ENCODE measurements at places on chromosomes 5 and 9.

DNA sequence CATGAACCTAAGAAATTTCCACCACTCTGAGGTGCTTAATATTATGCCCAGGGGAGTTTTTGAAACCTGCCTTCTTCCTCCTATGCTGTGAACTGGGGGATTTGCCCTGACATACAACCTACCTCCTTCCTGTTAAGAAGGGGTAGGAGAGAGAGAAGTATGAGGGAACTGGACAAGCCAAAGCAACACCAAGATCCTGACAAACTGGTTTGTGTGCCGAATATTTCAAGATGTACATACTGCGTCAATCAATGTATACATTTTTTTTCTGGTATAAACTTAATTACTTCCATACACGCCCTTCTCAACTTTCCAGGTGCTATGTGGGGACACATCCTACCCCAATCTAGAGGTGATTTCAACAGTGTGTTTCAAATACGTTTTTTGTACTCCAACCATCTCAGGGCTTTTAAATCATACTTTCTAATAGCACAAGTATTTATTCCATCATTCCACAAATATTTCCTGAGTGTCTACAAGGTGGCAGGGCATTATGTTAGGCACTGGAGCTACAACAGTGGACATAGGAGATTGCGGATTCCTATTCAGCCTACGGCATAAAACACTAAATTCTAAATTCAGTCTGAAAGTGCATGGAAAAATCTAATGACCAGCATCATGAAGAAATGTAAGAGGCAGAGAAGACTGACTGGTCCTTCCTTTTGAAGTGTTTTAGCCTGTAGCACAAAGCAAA, 70.1 kb upstream of the IFNK start:
- no peak for DNase-seq

DNA sequence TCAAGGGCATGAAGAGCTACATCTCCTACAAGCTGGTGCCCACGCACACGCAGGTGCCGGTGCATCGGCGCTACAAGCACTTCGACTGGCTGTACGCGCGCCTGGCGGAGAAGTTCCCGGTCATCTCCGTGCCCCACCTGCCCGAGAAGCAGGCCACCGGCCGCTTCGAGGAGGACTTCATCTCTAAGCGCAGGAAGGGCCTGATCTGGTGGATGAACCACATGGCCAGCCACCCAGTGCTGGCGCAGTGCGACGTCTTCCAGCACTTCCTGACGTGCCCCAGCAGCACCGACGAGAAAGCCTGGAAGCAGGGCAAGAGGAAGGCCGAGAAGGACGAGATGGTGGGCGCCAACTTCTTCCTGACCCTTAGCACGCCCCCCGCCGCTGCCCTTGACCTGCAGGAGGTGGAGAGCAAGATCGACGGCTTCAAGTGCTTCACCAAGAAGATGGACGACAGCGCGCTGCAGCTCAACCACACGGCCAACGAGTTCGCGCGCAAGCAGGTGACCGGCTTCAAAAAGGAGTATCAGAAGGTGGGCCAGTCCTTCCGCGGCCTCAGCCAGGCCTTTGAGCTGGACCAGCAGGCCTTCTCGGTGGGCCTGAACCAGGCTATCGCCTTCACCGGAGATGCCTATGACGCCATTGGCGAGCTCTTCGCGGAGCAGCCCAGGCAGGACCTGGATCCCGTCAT, 1.4 kb downstream of the SNX18 start:
- DNase-seq: no peak

- DNase-seq: peak; percentile 62
These were observed 448 bp upstream of the GPRIN1 start for GRCh38 chr5:176610435-176610773.

- DNase-seq: no peak
These were observed 20.4 kb downstream of the PDE8B start for GRCh38 chr5:77230727-77231470.

- no peak for DNase-seq
These were observed 35.2 kb upstream of the PLEKHG4B start for GRCh38 chr5:56561-57290.

- DNase-seq: peak; percentile 79
These were observed at the start of gene VAV2 for GRCh38 chr9:133991964-133992779. Gene VAV2, minus strand, starts transcription at chr9:133992324. Its CDS starts 46 bp downstream, at chr9:133992278.

GRCh38 chr9:31136524-31136923, 1247.9 kb upstream of the ACO1 start:
- no peak for DNase-seq

- peak; percentile 62 for DNase-seq
These were observed 17.3 kb downstream of the CHD1 start for GRCh38 chr5:98911280-98912040.

GRCh38 chr5:66909364-66909763, 287.2 kb downstream of the CD180 start:
- no peak for DNase-seq

- DNase-seq: no peak
These were observed 30.7 kb downstream of the MED10 start for GRCh38 chr5:6347673-6348072.

GRCh38 chr5:78215972-78216371, 78.5 kb downstream of the AP3B1 start:
- DNase-seq: no peak

DNA sequence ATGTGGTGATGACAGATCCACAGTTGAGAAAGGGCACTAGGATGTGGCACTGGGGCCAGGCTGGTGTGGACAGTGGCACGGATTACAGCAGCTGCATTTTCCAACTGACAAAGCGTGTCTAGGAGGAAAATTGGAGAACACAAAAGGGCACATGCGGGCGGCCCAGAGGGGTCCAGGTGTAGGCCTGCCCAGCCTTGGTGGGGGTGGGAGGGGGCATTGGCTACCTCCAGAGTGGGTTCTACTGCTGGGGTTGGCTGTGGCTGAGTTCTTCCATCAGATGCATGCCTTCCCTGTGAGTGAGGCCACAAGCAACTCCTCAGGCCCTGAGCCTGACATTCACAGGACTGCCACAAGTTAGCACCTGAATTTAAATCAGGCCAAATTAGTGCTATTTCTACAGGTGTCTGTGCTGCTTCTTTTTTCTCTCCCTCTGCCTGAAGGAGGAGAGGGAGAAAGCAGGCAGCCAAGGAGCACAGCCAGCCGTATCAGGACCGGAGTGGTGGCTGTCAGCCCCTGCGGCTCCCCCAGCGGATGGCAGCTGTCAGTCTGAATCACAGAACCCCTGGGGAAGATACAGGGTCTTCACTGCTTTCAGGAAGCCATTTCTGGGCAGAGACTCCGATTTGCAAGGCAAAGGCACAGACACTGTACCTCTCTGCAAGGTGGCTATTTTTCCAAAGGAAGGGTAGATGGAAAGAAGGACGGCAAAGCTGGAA, 464.2 kb downstream of the SPOCK1 start:
- DNase-seq: peak; percentile 4

GRCh38 chr5:58925627-58926540, 343.0 kb downstream of the RAB3C start:
- DNase-seq: peak; percentile 33

DNA sequence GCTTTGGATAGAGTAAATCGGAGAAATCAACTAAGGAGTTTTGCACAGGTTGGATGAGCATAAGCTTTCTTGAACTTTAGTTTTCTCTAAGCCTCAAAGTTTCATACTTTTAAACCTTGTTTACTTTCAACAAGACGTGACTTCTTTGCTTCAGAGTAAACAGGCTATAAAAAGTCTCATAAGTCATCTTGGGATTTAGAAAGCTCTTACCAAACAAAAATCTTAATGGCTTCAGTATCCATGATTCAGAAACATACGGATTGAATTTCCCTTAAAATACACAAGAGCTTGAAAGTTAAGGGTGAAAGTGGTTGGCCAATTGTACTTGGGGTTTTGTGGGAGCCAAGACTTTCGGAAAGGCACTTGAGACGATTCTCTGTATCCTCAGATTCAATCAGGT, 270.9 kb upstream of the ANKH start:
- DNase-seq: no peak

- no peak for DNase-seq
These were observed 139.7 kb upstream of the PLCXD3 start for GRCh38 chr5:41650131-41650530.

- DNase-seq: no peak
These were observed 390.3 kb downstream of the CAAP1 start for GRCh38 chr9:26502311-26502710.

DNA sequence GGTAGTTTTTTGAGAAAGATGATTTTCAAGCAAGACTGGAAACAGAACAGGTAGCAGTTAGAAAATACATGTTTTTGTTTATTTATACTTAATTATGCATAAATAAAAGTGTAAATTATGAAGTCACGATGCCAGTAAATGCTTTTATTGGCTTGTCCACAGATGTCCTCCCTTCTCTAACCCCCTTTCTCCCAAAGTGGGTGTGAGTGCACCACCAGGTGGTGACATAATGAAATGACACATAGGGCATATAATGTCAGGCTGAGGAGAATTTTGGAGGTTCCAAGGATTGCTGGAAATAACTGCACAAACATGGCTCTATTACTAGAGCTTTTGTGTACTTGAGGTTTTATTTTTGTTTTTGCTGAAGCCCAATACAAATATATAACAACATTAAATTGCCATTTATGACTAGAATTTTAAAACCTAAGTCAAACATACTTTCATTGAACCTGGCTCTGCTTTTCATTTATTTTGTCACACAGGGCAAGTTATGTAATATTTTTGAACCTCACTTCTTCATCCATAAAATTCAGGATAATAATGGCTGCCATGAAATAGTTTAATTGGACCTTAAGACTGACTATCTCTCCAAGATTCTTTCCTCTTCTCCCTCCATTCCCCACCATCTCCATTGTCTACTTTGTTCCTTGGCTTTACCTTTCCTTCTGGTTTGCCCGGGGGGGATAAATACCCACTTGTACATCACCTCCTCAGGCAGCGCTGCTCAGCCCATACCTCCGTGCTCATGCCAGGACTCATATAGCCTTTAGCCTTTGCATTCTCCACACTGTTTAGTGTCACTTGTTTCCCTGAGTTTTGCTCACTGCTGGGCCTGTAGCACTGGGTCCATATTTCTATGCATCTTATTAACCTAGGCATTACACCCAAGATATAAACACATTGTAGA, 168.8 kb downstream of the PDE4D start:
- DNase-seq: peak; percentile 58

GRCh38 chr5:92687821-92688722, 892.9 kb downstream of the NR2F1-AS1 start:
- DNase-seq: peak; percentile 65

DNA sequence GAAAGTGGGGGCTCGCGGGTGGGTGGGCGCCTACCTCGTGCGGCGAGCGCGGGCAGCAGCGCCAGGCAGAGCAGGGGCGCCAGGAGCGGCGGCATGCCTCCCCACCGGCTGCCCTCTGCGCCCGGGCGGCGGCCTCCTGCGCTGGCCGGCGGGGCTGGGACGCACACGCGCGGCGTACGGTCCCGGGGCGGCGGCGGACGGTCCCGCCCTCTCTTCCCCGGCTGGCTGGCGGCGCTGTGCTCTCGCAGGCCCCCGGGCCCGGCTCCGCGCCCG, 220 bp downstream of the NOTCH1 start:
- DNase-seq: no peak

DNA sequence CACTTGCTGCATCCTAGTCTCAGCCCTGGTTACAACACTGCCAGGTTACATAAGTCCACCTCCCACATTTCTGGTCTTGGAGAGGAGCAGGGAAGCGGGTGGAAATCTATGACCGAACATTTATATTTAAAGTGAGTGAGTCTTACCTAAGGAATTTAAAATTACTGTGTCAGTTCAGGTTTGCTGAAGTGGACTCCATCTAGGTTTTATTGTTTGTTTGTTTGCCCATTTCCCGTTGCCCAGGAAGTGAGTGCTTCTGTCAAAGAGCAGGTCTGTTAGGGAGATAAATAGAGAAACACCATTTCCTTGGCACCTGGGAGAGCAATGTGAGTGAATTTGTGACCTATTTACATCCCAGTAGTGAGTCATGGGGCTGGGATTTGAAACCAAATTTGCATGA, 179.5 kb downstream of the KIF4B start:
- DNase-seq: no peak

- peak; percentile 60 for DNase-seq
These were observed 214.7 kb downstream of the TRIO start for GRCh38 chr5:14357851-14358250.

- no peak for DNase-seq
These were observed 49.0 kb downstream of the PTTG1 start for GRCh38 chr5:160470437-160471361.

DNA sequence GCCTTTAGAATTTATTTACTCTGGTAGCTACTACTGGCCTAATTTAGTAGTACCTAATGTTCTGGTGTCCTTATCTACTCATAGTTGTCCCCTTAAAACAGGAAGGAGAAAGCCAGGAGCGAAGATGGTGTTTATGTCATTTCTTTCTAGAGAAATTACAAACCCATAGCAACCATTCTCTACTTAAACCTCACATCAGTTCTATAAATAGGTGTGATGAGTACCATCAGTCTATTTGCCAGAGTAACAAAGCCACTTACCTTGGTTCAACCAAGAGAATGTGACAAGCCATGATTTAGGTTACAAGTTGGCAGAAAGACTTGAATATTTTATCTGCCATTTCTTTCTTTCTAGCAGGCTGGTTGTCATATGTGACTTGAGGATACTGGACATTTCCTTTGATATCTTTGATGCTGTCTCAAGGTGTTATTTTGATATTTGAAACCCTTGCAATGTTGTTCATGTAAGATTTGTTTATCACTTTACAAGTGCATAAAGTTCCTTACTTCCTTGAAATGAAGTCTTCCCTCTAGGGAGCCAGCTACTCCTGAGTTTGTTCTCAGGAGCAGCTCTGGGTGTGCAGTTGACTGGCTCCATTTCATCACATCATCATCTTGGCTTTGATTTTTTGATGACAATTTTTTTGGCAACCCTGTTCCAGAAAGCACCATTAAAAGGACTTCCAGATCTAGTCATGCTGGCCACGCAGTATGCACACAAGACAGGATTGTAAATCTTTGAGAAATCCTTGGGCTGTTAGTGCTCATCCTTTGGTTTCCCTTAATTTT, 286.8 kb downstream of the ARHGAP26 start:
- DNase-seq: no peak

- no peak for DNase-seq
These were observed 420.9 kb downstream of the IRX2 start for GRCh38 chr5:2330325-2331130.

DNA sequence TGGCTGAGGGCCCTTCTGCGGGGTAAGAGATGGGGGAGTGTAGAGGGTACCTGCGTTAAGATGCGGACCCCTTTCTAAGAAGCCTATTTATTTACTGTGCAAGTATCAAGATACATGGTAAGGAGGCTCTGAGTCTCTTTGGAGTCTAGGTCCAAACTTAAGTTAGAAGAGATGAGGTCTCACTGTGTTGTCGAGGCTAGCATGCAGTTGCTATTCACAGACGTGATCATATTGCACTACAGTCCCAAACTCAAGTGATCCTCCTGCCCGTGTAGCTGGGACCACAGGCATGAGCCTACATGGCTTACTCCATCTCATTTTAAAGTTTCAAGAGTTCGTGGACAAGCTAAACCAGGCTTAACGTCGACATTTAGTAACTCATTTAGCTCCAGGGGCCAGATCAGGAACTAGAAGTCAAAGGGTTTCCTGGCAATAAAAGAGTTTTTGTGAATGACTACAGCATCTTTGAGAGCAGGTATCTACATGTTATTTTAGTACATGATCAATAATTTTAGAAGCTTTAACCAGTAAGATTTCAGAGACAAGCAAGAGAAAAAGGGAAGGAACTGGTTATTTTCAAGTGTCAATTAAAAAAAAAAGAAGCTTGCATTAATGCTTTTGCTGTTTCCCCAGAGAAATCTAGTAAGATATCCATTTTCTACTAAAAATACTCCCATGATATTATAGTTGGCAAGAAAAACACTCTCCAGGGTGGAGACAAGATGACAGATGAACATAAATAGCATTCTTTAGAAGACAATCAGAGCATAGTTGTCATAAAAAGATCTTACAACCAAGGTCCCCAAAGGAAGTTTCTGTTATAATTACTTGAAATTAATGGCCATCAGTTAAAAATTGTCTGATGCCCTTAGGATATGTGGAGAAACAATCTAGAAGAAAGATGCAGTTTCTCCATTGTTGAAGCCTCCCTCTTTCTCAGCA, 141.3 kb downstream of the SCAMP1 start:
- no peak for DNase-seq

Measured in NCI-H146 (cell line).